ENCODE measurements at places on chromosomes 1 and 21. TPM values are rescaled to one million over a fixed set of nuclear protein-coding genes. Genes with fewer than 3 reads are reported as not detected.

The INSRR gene
- not detected for total RNA-seq

The CNR2 gene
- total RNA-seq: 0.20 TPM

The USH2A gene
- total RNA-seq: not detected

The DFFB gene
- total RNA-seq: 10.9 TPM

The SPRR1A gene
- total RNA-seq: not detected

The FCRL6 gene
- total RNA-seq: 1.5 TPM

The RHOU gene
- total RNA-seq: 0.64 TPM

The HIVEP3 gene
- 24.0 TPM for total RNA-seq

The CELA3A gene
- not detected for total RNA-seq

The MCOLN2 gene
- total RNA-seq: 110 TPM

The TIE1 gene
- 0.33 TPM for total RNA-seq

The LYPD8 gene
- total RNA-seq: not detected

The OLFML3 gene
- 0.24 TPM for total RNA-seq

The CLEC20A gene
- total RNA-seq: not detected

The PROK1 gene
- total RNA-seq: not detected

The ETS2 gene
- 39.7 TPM for total RNA-seq

The TNFRSF9 gene
- total RNA-seq: 273 TPM

The ANGPTL3 gene
- not detected for total RNA-seq

The OR2L8 gene
- total RNA-seq: not detected

The TBX19 gene
- total RNA-seq: 1.4 TPM

The MMEL1 gene
- total RNA-seq: 0.44 TPM

The WDR47 gene
- 14.4 TPM for total RNA-seq

The PRR9 gene
- not detected for total RNA-seq

The PTPN22 gene
- total RNA-seq: 66.5 TPM

The SPRR1B gene
- total RNA-seq: not detected

The KIAA1614 gene
- total RNA-seq: 0.22 TPM

The SH2D1B gene
- total RNA-seq: not detected

The KCNJ9 gene
- total RNA-seq: 0.04 TPM

The ZNF683 gene
- total RNA-seq: 2.4 TPM

The RAB25 gene
- not detected for total RNA-seq

The LYST gene
- total RNA-seq: 79.9 TPM

The SIPA1L2 gene
- total RNA-seq: 12.2 TPM

The HDGF gene
- 299 TPM for total RNA-seq

The TMCC2 gene
- total RNA-seq: 8.4 TPM

The RNF207 gene
- 12.8 TPM for total RNA-seq

The TLR5 gene
- total RNA-seq: 0.22 TPM

The MEAF6 gene
- 102 TPM for total RNA-seq

The RSPO1 gene
- total RNA-seq: not detected

The TOR1AIP1 gene
- 52.6 TPM for total RNA-seq

The AIRE gene
- not detected for total RNA-seq

The PLOD1 gene
- 25.8 TPM for total RNA-seq

The ADGRL2 gene
- not detected for total RNA-seq

The CXADR gene
- 0.42 TPM for total RNA-seq

The LHX8 gene
- not detected for total RNA-seq

The VHLL gene
- total RNA-seq: 0.35 TPM

The LCE6A gene
- total RNA-seq: not detected

The ESPN gene
- total RNA-seq: 0.28 TPM

The CAPN8 gene
- not detected for total RNA-seq

The PDZK1 gene
- not detected for total RNA-seq

The NHLH1 gene
- total RNA-seq: 0.38 TPM

The SLFNL1 gene
- total RNA-seq: not detected

The FCER1G gene
- 4.1 TPM for total RNA-seq

The VSIG8 gene
- not detected for total RNA-seq

Measured in CD8-positive, alpha-beta memory T cell (primary cell).